ENCODE measurements at places on chromosomes 6 and 20. TPM values are rescaled to one million over a fixed set of nuclear protein-coding genes. Genes with fewer than 3 reads are reported as not detected.

PTGIS gene
- total RNA-seq: 15.6 TPM

MRAP2 gene
- 0.12 TPM for total RNA-seq

ASIP gene
- not detected for total RNA-seq

DNA sequence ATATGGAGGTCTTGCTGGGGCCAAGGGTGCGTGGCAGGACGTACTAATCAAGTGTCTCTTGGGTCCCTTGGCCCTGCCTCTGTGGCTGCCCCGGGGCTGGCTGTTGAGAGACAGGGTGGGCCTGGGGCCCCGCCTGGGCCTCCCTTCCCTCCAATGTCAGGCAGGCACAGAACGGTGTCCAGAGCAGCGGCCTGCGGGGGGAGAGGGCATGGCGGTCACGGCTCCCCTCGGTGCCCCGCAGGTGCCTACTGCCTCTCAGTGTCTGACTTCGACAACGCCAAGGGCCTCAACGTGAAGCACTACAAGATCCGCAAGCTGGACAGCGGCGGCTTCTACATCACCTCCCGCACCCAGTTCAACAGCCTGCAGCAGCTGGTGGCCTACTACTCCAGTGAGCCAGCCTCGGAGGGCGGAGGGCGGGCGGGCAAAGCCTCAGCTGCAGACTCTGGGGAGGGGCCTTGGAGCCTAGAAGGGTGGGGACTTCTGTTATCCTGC is 50.0 kb downstream of the SRC start:
- no peak for DNase-seq

- DNase-seq: no peak
Observed at GRCh38 chr6:135438907-135439535, 58.5 kb downstream of the AHI1 start.

GRCh38 chr6:132726608-132726975 is 12.7 kb upstream of the VNN1 start:
- DNase-seq: no peak
